ENCODE measurements at places on chromosomes 6 and 20. TPM values are rescaled to one million over a fixed set of nuclear protein-coding genes. Genes with fewer than 3 reads are reported as not detected.

PLN gene
- 318 TPM for total RNA-seq

CRYBG1 gene
- 10.8 TPM for total RNA-seq

MRAP2 gene
- total RNA-seq: 0.27 TPM

LHFPL5 gene
- not detected for total RNA-seq

DAAM2 gene
- 200 TPM for total RNA-seq

LY6G6D gene
- not detected for total RNA-seq

CGA gene
- not detected for total RNA-seq

SFTA2 gene
- total RNA-seq: not detected

TRIM40 gene
- not detected for total RNA-seq

CAGE1 gene
- not detected for total RNA-seq

GGTLC1 gene
- not detected for total RNA-seq

LRRN4 gene
- total RNA-seq: not detected

C6orf15 gene
- not detected for total RNA-seq

WFDC5 gene
- not detected for total RNA-seq

CCDC167 gene
- 13.9 TPM for total RNA-seq

All from gastroesophageal sphincter (tissue), 4 donors.